ENCODE measurements at places on chromosomes 2 and 18. TPM values are rescaled to one million over a fixed set of nuclear protein-coding genes. Genes with fewer than 3 reads are reported as not detected.

The DSG1 gene
- not detected for total RNA-seq

The CLEC4F gene
- not detected for total RNA-seq

The TEX51 gene
- not detected for total RNA-seq

The FBXO48 gene
- total RNA-seq, result 1.3 TPM

DNA sequence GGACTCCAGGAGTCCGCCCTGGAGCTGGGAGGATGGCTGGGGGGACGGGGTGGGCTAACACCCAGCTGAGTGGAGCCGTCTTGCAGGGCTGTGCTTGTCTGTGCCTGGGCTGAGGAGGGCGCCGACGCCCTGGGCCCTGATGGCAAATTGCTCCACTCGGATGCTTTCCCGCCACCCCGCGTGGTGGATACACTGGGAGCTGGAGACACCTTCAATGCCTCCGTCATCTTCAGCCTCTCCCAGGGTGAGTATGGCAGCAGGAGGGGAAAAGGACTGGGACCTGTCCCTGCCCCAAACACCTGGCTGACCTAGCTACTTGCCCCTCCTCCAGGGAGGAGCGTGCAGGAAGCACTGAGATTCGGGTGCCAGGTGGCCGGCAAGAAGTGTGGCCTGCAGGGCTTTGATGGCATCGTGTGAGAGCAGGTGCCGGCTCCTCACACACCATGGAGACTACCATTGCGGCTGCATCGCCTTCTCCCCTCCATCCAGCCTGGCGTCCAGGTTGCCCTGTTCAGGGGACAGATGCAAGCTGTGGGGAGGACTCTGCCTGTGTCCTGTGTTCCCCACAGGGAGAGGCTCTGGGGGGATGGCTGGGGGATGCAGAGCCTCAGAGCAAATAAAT, 12.9 kb downstream of the KHK start:
- DNase-seq, result no peak
- no peak overlapping the region for H3K4me3 ChIP-seq
- no peaks in the 10 kb centered on the region for H3K27me3 ChIP-seq
- H3K27ac ChIP-seq, result no peak overlapping the region
- no peaks in the 10 kb centered on the region for H3K36me3 ChIP-seq

The NAT8 gene
- total RNA-seq, result not detected

DNA sequence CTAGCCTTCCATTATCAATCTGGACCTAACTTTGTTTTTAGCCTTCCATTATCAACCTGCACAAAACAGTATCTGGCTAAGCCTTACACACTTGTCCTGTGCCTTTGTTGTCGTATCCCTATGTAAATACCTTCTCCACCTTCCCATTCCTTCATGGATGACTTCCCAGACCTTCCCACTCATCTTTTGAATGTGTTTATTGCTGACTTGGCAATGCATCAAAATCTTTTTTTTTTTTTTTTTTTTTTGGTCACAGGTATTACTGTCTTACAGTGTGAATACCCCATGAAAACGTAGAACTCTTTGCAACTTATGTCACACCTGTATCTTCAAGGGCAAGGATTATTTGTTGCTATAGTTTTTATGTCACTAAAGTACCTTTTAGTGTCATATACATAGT, 25.7 kb downstream of the RPE start:
- no peak overlapping the region for H3K27ac ChIP-seq
- H3K36me3 ChIP-seq, result peaks cover 24% of the 10 kb centered on the region
- H3K27me3 ChIP-seq, result no peaks in the 10 kb centered on the region
- H3K4me3 ChIP-seq, result no peak overlapping the region

- peaks cover 78% of the 10 kb centered on the region for H3K27me3 ChIP-seq
- DNase-seq, result no peak
- H3K27ac ChIP-seq, result no peak overlapping the region
- H3K36me3 ChIP-seq, result no peaks in the 10 kb centered on the region
- peak overlapping the region; percentile 14 for H3K4me3 ChIP-seq
These were observed 125.5 kb upstream of the SPRED2 start for GRCh38 chr2:65557616-65558573.

GRCh38 chr2:148926291-148926961, 51.4 kb downstream of the KIF5C start:
- peaks cover 18% of the 10 kb centered on the region for H3K36me3 ChIP-seq
- peak overlapping the region; percentile 59 for H3K27ac ChIP-seq
- peak; percentile 61 for DNase-seq

DNA sequence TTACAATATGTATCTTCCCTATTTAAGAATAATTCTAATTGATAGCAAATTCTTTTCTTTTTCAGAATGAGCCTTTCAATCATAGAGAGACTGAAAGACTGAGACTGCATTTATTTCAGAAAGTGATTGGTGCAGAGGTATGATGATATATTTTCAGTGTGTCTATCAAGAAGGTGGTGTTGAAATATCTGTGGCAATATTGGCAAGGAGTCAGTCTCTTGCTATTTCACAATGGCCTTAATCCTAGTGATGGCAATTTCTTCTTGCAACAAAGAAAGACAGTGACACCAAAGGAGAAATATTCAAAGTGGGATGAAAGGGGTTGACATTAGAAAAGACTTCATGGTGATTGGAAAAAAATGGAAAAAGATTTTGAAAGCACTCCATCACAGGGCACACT, 21.7 kb upstream of the ZBTB14 start:
- peaks cover 3% of the 10 kb centered on the region for H3K4me1 ChIP-seq
- H3K27me3 ChIP-seq, result no peaks in the 10 kb centered on the region
- DNase-seq, result no peak
- H3K36me3 ChIP-seq, result no peaks in the 10 kb centered on the region
- no peak overlapping the region for H3K4me3 ChIP-seq

- H3K4me3 ChIP-seq, result no peak overlapping the region
- H3K36me3 ChIP-seq, result no peaks in the 10 kb centered on the region
- no peaks in the 10 kb centered on the region for H3K27me3 ChIP-seq
- peaks cover 84% of the 10 kb centered on the region for H3K4me1 ChIP-seq
- DNase-seq, result no peak
These were observed 114.2 kb downstream of the RBMS1 start for GRCh38 chr2:160379399-160379798.

DNA sequence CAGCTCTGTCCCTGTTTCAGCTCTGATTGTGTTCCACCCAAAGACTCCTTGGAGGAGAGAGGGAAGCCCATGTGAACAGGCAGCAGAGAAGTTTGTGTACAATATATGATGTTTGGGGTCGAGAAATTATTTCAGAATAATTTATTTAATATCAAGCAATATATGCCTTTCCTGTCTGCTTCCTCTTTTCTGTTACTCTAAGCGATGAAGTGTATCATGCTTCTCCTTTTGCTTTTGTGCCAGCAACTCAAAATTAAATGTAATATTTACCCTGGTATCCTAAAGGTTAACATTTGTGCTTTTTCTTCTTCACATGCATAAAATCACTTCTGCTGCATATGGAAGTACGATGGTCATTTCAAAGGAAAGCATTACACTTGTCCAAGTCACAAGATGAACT, 2.4 kb upstream of the NTSR2 start:
- peaks cover 21% of the 10 kb centered on the region for H3K4me1 ChIP-seq
- H3K4me3 ChIP-seq, result no peak overlapping the region
- DNase-seq, result no peak
- H3K27ac ChIP-seq, result no peak overlapping the region
